ENCODE measurements at places on chromosomes 7 and 10. TPM values are rescaled to one million over a fixed set of nuclear protein-coding genes. Genes with fewer than 3 reads are reported as not detected.

DNA sequence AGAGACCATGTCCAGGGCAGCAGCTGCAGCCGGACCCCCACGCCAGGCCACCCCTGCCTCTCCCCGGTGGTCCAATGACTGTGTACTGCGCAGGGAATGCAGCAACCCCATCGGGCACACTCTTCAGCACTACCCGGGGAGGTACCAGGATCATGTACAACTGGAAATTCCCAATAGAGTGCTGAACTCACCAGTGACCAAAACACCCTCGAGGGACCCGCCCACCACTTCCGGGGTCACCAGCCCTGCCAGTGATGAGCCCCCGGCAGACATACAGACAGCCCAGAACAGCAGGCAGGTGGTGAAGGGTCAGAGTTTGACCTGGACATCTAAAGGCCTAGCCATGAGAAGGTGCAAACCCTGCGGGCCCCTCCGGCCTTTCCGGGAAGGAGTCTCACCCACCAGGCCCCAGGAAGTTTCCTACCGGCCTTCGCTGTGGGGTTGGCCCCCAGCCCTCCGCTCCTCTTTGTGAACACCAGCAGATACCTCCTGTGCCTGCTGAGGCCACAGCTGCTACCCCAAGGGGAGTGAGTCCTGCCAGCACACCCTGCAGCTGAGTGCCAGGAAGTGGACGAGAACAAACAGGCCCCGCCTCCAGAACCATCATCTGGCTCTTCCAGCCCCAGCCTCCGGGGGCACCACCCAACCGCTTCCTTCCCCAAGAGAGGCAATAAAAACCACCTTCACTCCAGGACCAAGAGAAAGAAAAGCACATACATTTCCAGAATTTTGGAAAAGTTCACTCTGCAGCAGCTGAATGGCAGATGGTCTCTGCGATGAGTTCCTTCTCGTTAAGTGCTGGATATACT, 5.0 kb upstream of the ANKRD61 start:
- peaks cover 15% of the 10 kb centered on the region for H3K4me1 ChIP-seq
- H3K36me3 ChIP-seq: peaks cover 71% of the 10 kb centered on the region
- H3K27me3 ChIP-seq: no peaks in the 10 kb centered on the region
- H3K4me3 ChIP-seq: peak overlapping the region; percentile 51
- H3K27ac ChIP-seq: peak overlapping the region; percentile 57

- peaks cover 2% of the 10 kb centered on the region for H3K4me1 ChIP-seq
- no peak overlapping the region for H3K4me3 ChIP-seq
- peak; percentile 41 for DNase-seq
- H3K27ac ChIP-seq: no peak overlapping the region
Measured at GRCh38 chr10:104300736-104301292, 31.8 kb downstream of the GSTO2 start.

DNA sequence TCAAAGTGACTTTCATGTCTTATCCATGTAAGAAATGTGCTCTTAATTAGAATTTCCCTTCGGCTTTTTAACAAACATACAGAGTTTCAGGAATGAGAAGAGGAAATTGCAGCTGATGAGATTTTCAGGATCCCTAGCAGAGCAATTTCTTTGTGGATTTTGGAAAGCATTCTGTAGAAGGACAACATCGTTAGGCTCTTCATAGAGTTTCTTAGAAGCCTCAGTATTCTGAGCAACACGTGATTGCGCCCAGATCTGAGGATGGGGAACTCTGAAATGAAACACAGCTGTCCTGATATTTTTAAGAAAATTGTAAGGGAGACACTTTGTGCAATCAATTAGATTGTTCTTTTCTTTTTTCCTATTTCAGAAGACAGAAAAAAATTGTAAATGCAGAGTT, 85.8 kb downstream of the LHFPL3 start:
- no peaks in the 10 kb centered on the region for H3K4me1 ChIP-seq
- H3K27ac ChIP-seq: no peak overlapping the region
- H3K36me3 ChIP-seq: no peaks in the 10 kb centered on the region
- H3K27me3 ChIP-seq: no peaks in the 10 kb centered on the region

GRCh38 chr7:136339464-136339863, 362.3 kb upstream of the MTPN start:
- no peak overlapping the region for H3K27ac ChIP-seq
- DNase-seq: no peak
- H3K36me3 ChIP-seq: no peaks in the 10 kb centered on the region
- H3K4me1 ChIP-seq: no peaks in the 10 kb centered on the region
- no peak overlapping the region for H3K4me3 ChIP-seq

The CCL24 gene
- not detected for total RNA-seq

The CHST3 gene
- total RNA-seq: not detected

The MYH16 gene
- total RNA-seq: not detected

The OR2AE1 gene
- 0.99 TPM for total RNA-seq
